ENCODE measurements at places on chromosomes 2 and 18.

DNA sequence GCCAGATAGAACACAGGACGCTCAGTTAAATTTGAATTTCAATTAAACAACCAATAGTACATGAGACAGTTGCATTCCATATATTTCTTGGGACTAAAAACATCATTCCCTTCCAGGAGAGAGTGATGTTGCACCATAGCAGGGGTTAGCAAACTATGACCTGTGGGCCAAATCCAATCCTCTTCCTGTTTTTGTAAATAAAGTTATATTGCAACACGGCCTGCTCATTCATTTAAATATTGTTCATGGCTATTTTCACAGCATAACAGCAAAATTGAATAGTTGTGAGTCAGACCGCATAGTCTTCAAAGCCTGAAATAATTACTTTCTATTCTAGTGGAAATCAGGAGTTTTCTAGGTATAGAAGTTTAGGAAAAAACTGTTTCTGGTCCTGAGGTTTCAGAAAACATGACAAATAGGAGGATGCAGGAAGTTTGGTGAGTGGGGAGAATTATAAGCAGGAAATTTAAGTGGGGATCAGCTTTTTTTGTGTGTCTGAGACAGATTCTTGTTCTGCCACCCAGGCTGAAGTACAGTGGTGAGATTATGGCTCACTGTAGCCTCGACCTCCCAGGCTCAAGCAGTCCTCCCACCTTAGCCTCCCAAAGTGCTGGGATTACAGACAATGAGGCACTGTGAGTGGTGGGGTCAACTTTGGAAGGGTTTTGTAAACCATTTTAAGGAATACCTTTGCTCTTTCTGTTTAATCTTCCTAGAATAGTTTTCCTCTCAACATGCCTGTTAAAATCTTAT lies 131.5 kb downstream of the SOCS6 start:
- DNase-seq = no peak

DNA sequence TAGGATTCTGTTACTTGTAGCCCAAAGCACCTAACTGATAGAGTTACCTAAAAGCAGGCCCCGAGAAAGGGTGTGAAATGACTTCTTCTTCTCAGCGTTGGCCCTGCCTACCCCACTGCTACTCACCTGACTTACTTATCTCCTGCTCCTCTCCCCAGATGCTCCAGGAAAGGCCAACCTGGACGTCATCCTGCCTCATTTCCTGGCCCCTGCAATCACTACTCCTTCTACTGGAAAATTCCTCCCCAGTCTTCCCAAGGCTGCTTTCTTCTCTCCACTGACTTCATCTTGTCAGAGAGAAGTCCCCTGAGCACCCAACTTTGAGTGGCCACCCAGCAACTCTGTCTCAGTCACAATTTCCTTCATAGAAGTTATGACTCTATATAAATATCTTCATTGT lies 63.4 kb upstream of the KLF7 start:
- no peak for DNase-seq

DNA sequence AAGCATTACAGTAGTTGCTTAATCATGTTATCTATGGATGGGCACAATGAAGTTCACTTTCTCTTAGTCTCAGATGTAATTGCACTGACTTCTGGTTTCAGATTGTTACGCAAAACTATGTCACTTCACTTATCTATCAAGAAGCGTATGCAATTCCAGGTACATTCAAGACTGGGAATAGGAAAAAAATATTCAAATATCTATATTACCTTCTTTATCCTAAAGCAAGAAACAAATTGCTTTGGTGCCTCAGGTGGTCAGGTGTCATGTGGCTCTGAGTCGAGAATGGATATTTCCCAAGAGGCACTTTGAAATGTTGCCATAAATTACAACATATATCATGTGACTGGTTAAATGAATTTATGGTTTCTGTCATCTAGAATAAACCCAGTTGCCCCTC lies 318.6 kb downstream of the SS18 start:
- DNase-seq = no peak

DNA sequence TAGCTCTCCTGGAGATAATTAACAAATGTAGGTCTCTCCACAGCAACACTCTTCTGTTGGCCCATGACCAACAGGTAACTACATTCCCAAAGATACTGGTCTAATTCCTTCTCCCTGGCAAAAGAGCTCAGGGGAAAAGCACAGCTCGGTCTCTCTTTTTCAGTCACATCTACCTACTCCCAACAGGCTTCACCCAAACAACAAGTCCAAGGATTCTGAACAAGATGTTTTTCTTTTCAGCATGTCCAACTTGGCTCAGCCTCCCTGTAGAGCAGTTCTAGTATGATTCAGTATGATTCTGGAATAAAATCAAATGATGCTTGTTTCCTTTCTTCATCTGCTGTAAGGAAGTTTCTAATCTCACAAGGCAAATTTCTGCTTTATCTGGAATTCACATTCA lies 1704.8 kb upstream of the PIK3C3 start:
- no peak for DNase-seq

- DNase-seq = no peak
These were observed 114.3 kb downstream of the DYM start for GRCh38 chr18:49345931-49346696.

- no peak for DNase-seq
These were observed 176.6 kb upstream of the TACR1 start for GRCh38 chr2:75375646-75376582.

GRCh38 chr2:238924032-238924431 lies 76.1 kb downstream of the TWIST2 start:
- DNase-seq = no peak

GRCh38 chr2:28547906-28548600 lies 52.2 kb downstream of the PLB1 start:
- DNase-seq = no peak

- DNase-seq = no peak
These were observed 586.4 kb upstream of the CNTNAP5 start for GRCh38 chr2:123438675-123439074.
